Colonic mucosa (tissue), 4 donors: ENCODE measurements at places on chromosomes 2 and 18. TPM values are rescaled to one million over a fixed set of nuclear protein-coding genes. Genes with fewer than 3 reads are reported as not detected.

DNA sequence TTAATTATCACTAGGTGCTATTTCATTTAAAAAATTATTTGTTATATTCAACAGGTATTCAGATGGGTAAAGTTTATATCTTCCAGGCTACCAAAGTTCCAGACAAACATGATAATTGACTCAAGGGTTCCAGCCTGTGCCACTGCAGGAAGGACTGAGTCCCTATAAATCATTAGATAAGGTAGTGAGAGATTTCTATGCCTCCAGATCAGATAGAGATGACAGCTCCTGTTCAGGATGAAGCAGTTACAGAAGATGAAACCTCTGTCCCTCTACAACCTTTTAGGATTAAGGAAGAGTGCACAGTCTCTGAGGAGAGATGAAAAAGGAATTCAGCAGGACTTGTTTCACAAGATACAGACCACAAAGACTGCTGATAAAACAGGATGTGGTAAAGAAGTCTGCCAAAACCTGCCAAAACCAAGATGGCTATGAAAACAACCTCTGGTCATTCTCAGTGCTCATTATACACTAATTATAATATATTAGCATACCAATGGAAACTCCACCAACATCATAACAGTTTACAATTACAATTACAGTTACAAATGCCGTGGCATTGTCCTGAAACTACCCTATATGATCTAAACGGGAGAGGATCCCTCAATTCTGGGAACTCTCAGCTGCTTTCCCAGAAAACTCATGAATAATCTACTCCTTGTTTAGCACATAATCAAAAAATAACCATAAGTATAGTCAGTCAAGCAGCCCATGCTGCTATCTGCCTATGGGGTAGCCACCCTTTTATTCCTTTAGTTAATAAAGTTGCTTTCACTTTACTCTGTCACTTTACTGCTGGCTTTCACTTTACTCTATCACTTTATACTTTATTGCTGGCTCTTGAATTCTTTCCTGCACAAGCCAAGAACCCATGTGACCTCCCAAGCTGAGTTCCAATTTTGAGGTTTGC lies 288.5 kb downstream of the PDE11A start:
- no peaks in the 10 kb centered on the region for H3K36me3 ChIP-seq
- no peak for DNase-seq
- peak overlapping the region; percentile 34 for H3K27ac ChIP-seq
- H3K4me3 ChIP-seq, result no peak overlapping the region
- no peaks in the 10 kb centered on the region for H3K4me1 ChIP-seq

DNA sequence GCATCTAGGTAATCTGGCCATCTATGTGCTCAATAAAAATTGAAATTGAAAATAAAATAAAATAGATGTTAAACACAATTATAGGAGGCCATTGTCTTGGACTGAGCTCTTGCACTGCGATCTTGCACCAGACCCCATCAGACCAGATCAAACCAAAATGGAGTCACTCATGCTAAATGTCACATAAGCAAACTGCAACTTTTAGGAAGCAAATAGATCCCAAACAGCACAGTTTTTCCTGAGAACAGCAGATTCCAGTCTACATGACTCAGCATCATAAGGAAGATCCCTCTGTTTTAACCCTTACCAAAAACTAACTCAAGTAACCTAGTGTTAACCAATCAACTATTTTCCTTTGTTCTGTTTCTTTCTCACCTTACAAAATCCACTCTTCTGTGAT lies 57.7 kb upstream of the LRP1B start:
- no peaks in the 10 kb centered on the region for H3K36me3 ChIP-seq
- H3K4me1 ChIP-seq, result no peaks in the 10 kb centered on the region
- no peak overlapping the region for H3K27ac ChIP-seq
- DNase-seq, result no peak

- no peaks in the 10 kb centered on the region for H3K36me3 ChIP-seq
- no peaks in the 10 kb centered on the region for H3K27me3 ChIP-seq
- no peak for DNase-seq
- no peak overlapping the region for H3K4me3 ChIP-seq
- no peaks in the 10 kb centered on the region for H3K4me1 ChIP-seq
These were observed 84.2 kb downstream of the KLHL29 start for GRCh38 chr2:23469142-23469540.

GRCh38 chr2:72859831-72860262 lies 27.4 kb upstream of the SPR start:
- no peaks in the 10 kb centered on the region for H3K27me3 ChIP-seq
- peaks cover 5% of the 10 kb centered on the region for H3K4me1 ChIP-seq
- H3K27ac ChIP-seq, result no peak overlapping the region

DNA sequence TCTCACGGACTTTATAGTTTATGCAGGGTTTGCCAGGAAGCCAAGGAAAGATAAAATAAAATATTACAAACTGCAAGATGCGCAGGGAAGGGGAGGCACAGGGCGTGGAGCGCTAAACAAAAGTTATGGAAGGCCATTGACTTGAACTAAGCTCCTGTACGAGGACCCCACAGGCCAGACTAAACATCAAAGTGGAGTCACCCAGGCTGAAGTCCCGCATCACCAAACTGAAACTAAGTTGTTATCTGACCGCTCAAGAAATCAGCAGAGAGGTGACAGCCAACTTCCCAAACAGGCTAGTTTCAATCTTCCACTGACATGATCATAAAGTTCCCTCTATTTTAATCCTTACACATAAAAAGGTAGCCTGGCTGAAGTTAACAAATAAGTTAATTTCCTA lies 90.5 kb upstream of the YWHAQ start:
- H3K27ac ChIP-seq, result no peak overlapping the region
- DNase-seq, result no peak
- H3K27me3 ChIP-seq, result no peaks in the 10 kb centered on the region
- no peaks in the 10 kb centered on the region for H3K36me3 ChIP-seq
- no peaks in the 10 kb centered on the region for H3K4me1 ChIP-seq
- no peak overlapping the region for H3K4me3 ChIP-seq

DNA sequence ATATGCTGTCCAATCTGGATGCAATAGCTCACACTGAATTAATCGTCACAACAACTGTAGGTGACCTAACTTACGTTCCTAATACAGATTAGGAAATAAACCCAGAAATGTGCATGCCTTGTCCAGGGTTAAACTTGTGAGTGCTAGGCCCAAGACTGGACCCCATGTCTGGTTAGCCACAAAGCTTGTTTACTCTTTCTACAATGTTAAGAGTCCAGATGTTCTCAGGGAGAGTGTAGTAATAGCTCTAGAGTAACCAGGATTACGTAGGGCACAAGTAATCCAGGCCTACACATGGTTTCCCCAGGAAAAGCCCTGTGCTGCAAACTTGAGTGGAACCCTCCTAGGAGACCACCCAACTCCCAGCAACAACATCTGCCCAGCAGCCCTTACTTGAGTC lies 26.2 kb downstream of the TRIB2 start:
- no peaks in the 10 kb centered on the region for H3K27me3 ChIP-seq
- no peaks in the 10 kb centered on the region for H3K4me1 ChIP-seq
- no peak overlapping the region for H3K27ac ChIP-seq
- no peak for DNase-seq

DNA sequence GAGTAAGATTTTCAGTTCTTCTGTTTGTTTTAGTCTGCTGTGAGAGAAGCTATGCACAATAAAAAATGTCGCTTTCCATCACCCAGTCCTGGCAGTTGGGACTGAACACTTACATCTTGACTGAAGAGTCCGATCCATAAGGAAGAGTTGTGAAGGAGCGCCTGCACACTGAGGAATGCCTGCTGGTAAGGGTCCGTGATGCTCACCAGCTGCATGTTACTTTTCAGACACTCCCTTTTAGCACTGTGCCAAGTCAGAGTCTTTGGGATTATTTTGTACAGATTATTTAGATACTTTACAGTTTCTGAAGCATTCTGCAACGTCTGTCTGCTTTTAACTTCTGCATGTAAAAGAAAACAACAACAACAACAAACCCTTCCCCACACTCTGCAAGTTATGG lies 42.6 kb upstream of the CD302 start:
- H3K27me3 ChIP-seq, result no peaks in the 10 kb centered on the region
- H3K36me3 ChIP-seq, result no peaks in the 10 kb centered on the region
- no peak overlapping the region for H3K4me3 ChIP-seq
- H3K4me1 ChIP-seq, result no peaks in the 10 kb centered on the region

The EFR3B gene
- total RNA-seq, result 1.7 TPM

DNA sequence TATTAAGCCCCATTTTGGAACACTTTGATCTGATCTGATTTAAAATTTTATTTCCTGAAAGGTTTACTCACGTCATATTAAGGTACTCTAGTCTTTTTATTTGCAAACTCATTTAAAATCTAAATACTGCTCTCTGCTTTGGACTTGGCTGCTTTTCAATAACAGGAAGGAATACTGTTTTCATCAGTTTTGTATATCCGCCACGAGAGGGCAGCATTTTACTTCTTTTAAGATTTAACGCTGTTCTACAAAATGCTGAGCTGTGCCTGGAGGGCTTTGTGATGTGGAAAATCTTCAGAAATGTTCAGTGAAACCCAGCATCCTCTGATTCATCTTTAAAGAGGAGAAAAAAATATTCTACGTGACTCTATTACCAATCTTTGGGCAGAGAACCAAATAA lies 37.5 kb upstream of the SLC38A11 start:
- no peak overlapping the region for H3K4me3 ChIP-seq
- no peak overlapping the region for H3K27ac ChIP-seq
- no peaks in the 10 kb centered on the region for H3K36me3 ChIP-seq
- no peaks in the 10 kb centered on the region for H3K4me1 ChIP-seq
- H3K27me3 ChIP-seq, result no peaks in the 10 kb centered on the region
- DNase-seq, result peak; percentile 55

DNA sequence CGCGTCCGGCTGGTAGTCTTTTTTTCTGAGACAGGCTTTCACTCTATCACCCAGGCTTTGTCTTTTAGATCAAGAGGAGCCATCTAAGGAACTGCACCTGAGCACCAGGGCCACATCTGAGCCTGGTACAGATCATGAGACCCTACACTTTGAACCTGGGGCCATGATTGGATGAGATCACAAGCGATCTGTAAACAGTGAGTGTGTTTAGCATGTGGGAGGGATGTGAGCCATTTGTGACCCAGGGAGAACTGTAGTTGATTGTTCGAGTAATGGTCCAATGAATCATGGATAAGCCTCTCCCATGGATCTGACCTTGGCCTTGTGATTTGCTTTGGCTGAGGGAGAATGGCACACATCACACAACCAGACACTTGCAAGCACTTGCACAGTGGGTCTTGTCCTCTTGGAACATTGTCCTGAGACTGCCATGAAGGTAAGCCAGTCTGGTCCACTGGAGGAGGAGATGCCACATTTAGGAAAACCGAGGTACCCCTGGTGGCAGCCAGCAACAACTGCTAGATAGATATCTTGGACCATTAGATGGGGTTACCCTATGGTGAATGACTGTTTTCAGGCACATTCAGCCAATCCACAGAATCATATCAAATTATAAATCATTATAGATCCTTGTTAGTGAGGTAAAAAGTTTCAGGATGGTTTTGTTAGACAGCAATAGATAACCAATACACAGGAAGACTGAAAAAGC lies 19.5 kb upstream of the DTNB start:
- H3K27ac ChIP-seq, result no peak overlapping the region
- no peaks in the 10 kb centered on the region for H3K4me1 ChIP-seq
- DNase-seq, result no peak
- H3K27me3 ChIP-seq, result no peaks in the 10 kb centered on the region
- no peak overlapping the region for H3K4me3 ChIP-seq
- H3K36me3 ChIP-seq, result no peaks in the 10 kb centered on the region

DNA sequence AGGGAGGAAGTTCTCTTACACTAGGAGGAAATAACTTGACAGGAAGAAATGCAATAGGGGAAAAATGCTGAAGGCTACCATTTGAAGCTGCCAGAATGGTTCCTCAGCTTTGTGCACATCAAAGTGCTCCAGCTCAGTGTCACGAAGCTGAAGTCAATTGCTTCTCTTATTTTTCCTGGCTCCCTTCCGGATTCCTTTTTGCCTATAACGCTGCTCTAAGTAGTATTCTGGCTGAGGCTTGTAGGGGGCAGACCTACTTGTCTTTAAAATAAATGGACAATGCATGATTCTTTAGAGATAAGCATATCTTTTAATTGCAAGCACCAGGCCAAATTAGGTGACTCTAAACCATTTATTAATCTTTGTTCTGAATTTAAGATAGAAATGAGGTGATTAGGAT lies 60.3 kb upstream of the SCN1A start:
- H3K4me3 ChIP-seq, result no peak overlapping the region
- H3K27ac ChIP-seq, result no peak overlapping the region
- no peaks in the 10 kb centered on the region for H3K4me1 ChIP-seq
- DNase-seq, result no peak

DNA sequence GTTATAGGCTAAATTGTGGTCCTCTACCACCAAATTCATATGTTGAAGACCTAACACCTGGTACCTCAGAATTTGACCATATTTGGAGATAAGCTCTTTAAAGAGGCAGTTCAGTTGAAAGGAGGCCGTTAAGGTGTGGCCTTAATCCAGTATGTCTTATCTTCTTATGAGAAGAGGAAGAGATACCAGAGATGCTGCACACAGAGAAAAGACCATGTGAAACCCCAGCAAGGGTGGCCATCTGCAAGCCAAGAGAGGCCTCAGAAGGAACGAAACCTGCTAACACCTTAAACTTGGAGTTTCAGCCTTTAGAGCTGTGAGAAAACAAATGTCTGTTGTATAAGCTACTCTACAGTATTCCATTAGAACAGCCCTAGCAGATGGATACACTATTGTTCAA lies 528.1 kb upstream of the DCC start:
- no peak for DNase-seq
- H3K36me3 ChIP-seq, result no peaks in the 10 kb centered on the region
- no peaks in the 10 kb centered on the region for H3K27me3 ChIP-seq

The NGEF gene
- 34.0 TPM for total RNA-seq

DNA sequence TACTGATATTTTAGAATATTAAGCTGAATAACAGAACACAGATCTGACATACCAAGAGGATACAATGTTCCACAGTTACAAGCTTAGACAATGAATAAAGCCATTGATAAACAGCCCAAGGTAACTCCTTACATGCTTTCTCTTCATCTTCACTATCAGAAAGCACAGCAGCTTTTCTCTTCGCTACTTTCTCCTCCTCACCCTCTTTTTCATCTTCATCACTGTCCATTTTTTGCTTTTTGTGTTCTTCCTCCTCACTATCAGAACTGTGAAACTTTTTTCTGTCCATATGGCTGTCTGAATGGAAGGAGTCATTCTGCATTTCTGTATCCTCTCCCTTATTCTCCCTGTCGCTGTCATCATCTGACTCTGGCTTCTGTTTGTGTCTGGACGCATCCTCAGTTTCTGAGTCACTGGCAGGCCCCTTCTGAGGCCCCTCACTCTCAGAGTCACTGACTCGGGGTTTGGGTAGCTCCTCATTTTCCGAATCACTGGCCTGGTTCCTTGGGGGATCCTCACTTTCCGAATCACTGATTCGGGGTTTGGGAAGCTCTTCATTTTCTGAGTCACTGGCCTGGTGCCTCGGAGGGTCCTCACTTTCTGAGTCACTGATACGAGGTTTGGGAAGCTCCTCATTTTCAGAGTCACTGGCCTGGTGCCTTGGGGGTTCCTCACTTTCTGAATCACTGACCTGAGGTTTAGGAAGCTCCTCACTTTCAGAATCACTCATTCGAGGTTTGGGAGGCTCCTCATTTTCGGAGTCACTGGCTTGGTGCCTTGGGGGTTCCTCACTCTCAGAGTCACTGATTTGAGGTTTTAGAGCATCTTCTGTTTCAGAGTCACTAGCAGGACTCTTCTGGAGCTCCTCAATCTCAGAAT lies 21.5 kb downstream of the IWS1 start:
- no peaks in the 10 kb centered on the region for H3K27me3 ChIP-seq
- DNase-seq, result no peak
- peaks cover 16% of the 10 kb centered on the region for H3K36me3 ChIP-seq
- H3K4me1 ChIP-seq, result no peaks in the 10 kb centered on the region
